Type B pancreatic cell (in vitro differentiated cells): ENCODE measurements at places on chromosomes 4 and X.

DNA sequence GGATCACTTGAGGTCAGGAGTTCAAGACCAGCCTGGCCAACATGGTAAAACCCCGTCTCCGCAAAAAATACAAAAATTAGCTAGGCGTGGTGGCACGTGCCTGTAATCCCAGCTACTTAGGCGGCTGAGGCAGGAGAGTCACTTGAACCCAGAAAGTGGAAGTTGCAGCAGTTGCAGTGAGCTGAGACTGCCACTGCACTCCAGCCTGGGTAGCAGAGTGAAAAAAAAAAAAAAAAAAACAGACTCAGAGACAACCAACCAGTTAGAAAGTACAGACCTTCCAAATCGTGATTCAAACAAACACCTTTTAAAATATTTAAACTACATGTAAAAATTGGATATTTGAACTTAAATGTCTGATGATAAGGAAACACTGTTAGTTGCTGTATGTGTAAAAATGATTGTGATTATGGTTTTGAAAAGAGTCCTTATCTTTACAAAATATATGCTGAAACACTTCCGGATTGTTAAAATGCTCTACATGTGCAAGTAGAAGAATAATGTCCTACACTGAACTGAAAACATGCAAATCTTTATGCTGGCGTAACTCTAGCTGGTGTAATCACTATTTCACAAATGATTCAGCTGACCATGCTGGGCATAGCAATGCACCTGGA, 37.8 kb downstream of the SH3KBP1 start:
- DNase-seq = no peak

GRCh38 chr4:78560296-78560963, 8.9 kb downstream of the ANXA3 start:
- no peak for DNase-seq

GRCh38 chrX:56281789-56282188, 49.6 kb downstream of the KLF8 start:
- no peak for DNase-seq

DNA sequence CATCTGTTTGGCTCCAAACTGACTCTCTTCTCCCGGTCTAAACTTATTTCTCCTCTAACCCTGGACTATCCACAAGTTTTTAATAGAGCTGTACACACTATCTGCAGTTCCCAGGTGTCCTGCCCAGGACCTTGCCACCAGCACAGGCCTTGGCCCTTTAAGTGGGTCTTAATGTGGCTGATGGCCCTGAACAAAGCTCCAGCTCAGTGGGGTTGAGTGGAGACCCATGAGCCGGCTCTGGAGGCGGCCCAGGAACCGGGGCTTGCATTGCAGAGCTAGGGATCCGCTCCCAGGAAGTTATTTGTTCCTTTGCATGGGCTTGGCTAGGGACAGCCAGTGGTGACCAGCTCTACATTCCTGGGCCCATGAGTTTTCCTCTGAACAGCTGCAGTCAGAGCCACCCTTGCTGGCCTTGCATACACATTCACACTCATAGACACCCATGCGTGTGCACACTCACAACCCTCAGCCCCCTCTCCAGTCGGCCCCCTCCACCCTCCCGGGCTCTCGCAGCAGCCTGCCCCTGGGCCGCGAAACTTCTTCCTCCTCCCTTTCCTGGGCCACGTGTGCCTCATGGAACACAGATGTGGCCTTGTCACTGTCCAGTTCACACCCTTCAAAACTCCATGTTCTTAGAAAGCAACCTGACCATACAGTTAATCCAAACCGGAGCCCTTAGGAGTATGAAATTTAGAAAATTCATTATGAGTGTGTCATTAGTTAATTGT, 58.2 kb downstream of the GPR143 start:
- DNase-seq = no peak

- DNase-seq = no peak
Measured at GRCh38 chr4:10385994-10386394, 71.2 kb downstream of the ZNF518B start.

- DNase-seq = no peak
Measured at GRCh38 chr4:110188113-110188512, 10.3 kb downstream of the ELOVL6 start.

- no peak for DNase-seq
Measured at GRCh38 chrX:30948051-30948450, 59.0 kb upstream of the TAB3 start.

DNA sequence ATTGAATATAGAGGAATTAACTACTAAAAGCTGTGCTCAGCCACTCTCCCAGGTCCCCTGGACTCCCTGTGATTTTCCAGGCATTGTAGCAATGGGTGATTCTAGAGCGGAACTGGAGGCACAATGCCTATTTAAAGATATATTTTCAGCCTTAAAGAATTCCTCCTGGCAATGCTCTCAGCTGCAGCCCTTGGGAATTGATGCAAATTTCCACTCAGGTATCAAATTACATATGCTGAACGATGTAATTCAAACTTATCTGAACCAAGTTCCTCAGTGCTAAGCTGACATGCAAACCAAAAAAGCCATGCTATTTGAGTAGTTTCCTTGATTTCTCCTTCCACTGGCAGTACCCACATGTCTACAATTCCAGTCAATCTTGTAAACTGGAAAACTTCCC, 86.3 kb upstream of the GABRA3 start:
- no peak for DNase-seq

DNA sequence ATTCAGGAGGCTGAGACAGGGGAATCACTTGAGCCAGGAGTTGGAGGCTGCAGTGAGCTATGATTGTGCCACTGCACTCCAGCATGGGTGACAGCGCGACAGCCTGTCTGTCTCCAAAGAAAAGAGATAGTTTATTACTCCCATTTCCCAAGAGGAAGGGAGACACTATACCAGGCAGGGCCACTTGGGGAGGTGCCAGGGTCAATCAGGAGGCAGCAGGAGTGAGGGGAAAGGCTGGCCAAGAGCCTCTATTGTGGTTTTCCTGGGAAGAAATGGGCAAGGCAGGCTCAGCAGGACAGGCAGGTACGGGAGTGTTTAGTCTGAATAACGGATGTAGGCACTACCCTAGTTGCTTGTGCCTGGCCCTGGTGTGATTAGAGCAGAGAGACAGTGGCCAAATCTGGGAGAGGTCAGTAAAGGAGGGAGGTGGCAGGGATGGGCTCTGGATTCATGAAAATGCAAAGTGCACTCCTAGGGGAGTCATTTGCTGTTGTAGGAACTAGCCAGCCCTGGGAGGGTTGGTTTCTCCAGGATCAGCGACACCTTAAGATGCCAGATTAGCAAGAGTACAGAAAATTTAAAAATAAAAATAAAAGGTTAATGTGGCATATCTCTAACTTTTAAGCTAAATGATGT, 20.2 kb upstream of the CDKN2AIP start:
- no peak for DNase-seq

DNA sequence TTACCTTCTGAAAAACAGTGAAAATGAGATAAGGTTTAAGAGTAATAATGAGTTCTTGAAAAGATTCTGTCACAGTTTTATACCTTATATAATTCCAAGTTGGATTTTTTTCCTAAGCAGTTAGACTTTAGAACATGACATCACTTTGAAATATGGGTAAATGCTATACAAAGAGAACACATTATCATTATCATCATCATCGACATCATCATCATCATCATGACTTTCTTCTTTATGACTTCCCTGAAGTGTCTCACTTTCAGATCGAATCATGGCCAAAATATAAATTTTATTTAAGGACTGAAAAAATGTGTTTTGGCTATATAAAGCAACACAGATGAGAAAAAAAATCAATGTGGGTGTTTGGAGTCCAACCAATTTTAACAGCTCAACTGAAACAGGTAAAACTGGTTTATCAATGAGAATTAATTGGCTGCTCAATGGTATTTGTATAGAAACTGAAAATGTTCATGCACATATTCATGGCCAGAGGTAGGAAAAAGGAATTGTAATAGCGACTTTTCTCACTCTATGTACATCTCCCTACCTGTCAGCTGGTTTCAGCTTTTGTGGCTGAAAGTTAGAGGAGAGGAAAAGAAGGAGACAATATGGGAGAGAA, 243.1 kb upstream of the GPC4 start:
- no peak for DNase-seq
